ENCODE measurements at places on chromosomes 16 and 17. TPM values are rescaled to one million over a fixed set of nuclear protein-coding genes. Genes with fewer than 3 reads are reported as not detected.

Gene SLC7A6
- total RNA-seq = 25.0 TPM

DNA sequence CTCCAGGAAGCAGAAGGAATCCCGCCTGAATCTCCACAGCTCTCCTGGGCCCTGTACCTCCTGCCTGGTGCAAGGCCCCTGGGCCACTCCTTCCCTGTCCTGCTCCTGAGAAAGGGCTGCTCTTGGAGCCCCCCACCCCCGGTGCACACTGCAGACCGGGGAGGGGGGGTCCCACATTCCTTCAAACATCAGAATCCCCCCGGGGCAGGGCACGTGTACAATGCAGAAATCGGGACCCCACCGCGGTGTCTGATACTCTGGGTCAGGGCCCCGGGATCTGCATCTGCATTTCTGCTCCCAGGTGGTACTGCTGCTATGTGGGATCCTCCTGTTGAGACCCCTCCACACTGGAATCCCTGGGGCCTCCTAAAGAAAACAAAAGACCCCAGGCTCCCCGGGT lies 99.5 kb upstream of the GSE1 start:
- peak overlapping the region; percentile 88 for H3K27ac ChIP-seq
- peaks cover 36% of the 10 kb centered on the region for H3K4me1 ChIP-seq
- no peaks in the 10 kb centered on the region for H3K36me3 ChIP-seq
- H3K27me3 ChIP-seq = no peaks in the 10 kb centered on the region

DNA sequence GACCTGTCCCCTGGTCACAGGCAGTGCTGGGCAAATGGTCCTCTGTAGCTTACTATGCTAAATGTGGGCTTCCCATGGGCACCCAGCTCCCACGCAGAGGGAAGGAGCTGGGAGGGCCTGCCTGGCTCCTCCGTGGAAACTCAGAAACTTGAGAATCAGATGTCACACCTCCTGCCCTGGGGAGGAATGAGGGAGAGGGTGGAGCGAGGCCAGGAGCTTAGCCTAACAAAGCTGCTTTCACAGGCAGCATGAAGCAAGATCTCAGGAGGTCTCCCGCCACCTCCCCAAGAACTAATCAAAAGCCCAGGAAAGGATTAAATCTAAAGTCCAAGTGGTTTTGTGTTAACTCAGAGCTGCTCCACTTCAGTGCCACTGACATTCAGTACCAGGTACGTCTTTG lies 33.6 kb upstream of the XYLT2 start:
- no peak overlapping the region for H3K4me3 ChIP-seq
- H3K27ac ChIP-seq = no peak overlapping the region
- peaks cover 14% of the 10 kb centered on the region for H3K4me1 ChIP-seq
- no peaks in the 10 kb centered on the region for H3K36me3 ChIP-seq
- peak; percentile 34 for DNase-seq

DNA sequence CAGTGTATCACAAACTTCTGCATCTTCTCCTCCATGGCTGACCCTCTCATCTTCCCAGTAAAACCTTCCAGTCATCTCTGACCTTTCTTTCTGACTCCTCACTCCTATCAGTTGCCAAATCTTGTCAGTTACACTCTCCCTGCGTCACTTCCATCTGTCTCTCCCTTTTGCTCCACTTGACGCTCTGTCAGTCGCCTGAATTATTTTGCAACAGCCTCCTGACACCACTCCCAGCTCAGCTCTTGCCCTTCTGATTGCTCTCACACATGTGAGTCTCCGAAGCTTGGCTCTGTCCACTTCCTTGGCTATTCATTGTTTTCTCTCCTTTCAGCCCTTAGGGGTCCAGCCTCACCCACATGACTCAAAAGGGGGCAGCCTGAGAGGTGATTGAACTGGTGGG lies 27.7 kb downstream of the DHRS7C start:
- H3K27ac ChIP-seq = no peak overlapping the region
- no peak overlapping the region for H3K4me3 ChIP-seq
- H3K36me3 ChIP-seq = no peaks in the 10 kb centered on the region
- DNase-seq = no peak
- H3K27me3 ChIP-seq = no peaks in the 10 kb centered on the region
- no peaks in the 10 kb centered on the region for H3K4me1 ChIP-seq

DNA sequence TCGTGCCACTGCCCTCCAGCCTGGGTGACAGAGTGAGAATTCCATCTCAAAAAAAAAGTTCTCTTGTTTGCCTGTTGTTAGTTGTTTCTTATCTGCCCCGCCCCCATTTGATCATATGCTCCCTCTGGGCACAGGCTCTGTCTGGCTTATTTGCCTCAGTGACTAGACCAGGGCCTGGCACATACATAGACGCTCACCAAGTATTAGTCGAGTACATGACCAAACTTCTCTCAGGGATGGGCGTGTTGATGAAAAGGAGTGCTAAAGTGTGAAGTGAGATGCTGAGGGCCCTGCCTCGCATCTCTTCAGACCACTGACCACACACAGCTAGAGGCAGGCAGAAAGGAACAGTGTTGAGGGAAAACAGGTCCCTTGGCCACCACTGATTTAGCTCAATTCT lies 3.3 kb upstream of the HELZ start:
- no peak for DNase-seq
- no peak overlapping the region for H3K4me3 ChIP-seq
- no peaks in the 10 kb centered on the region for H3K36me3 ChIP-seq
- no peaks in the 10 kb centered on the region for H3K27me3 ChIP-seq
